Activated naive CD8-positive, alpha-beta T cell treated with anti-CD3 and anti-CD28 coated beads for 36 hours (primary cell): ENCODE measurements at places on chromosomes 16 and 17. TPM values are rescaled to one million over a fixed set of nuclear protein-coding genes. Genes with fewer than 3 reads are reported as not detected.

GRCh38 chr17:77957235-77957856, 1.2 kb upstream of the TNRC6C start:
- H3K27me3 ChIP-seq: peaks cover 6% of the 10 kb centered on the region
- peaks cover 6% of the 10 kb centered on the region for H3K36me3 ChIP-seq
- DNase-seq: no peak
- peak overlapping the region; percentile 85 for H3K27ac ChIP-seq
- H3K4me3 ChIP-seq: peak overlapping the region; percentile 89

DNA sequence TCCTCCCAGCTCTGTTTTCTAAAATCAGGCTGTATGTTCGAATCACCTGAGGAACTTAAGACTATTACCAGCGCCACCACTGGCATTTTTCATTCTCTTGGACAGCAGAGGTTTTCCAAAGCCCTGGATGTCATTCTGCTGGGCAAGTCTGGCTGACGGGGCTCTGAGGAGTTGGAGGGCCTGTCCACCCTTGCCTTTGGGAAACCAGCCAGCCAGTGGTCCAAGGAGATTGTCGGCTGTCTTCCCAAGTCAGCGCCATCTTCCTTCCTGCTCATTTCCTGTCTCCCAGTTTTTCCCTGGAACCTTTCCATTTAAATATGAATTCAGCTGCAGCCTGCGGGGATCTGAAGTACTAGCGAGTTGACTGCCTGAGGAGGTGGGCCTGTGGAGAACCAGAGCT, 258.3 kb downstream of the PRKCA start:
- H3K27ac ChIP-seq: no peak overlapping the region
- peaks cover 21% of the 10 kb centered on the region for H3K36me3 ChIP-seq
- no peaks in the 10 kb centered on the region for H3K27me3 ChIP-seq
- peaks cover 15% of the 10 kb centered on the region for H3K4me1 ChIP-seq
- DNase-seq: no peak

DNA sequence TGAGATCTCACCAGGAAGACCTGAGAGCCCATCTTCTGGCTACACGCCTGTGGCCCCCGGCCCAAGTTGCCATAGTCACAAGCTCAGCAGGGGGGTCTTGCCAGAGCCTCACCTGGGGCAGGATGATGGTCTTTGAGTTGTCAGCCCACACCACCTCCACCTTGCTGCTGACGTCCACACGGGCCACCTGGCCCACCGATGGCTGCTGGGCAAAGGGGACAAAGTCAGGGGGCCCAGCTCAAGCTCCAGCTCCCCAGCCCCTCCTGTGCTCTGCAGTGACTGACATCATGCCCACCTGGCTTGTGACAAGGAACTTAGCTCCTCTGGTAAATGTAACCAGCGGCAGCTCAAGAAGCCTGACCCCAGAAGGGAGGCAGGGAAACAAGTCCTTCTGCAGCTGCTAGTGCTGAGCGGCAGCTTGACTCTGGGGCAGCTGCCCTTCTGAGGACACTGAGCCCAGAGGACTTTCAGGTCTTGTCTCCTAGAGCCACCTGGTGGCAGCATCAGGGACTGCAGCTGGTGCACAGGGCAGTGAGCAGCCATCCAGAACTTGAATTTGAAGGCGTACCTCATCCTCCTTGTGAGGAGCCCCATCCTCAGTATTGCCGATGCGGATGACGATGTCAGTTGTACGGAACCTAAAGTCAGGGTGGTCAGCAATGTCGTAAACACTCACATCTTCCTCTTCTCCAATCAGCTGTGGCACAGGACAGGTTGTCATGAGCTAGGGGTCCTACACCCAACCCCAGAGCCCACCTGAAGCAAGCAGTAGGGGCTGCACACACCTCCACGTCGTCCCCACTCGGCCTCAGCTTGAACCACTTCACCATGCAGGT, 13.5 kb downstream of the SPHK1 start:
- peaks cover 5% of the 10 kb centered on the region for H3K36me3 ChIP-seq
- no peak overlapping the region for H3K4me3 ChIP-seq
- peak; percentile 76 for DNase-seq
- H3K27me3 ChIP-seq: no peaks in the 10 kb centered on the region

DNA sequence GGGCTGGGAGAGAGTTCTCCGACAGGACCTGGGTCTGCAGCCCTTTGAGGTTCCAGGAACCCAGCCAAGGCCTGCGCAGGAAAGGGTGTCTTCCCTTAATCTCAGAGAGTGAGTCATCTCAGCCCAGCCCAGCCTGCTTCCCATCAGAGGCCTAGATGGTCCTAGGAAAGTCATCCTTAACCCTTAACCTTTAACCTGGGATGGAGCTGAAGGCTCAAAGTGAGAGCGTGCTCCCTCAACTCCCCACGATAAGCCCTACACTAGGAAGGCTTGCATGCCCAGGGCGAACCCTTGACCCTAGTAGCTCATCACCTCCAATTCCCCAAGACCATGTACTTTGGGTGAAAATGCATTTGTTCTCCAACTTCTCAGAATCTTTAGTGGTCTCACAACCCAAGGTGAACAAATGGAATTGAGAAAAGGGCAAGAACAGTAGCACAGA, 4.8 kb upstream of the ATXN7L3 start:
- no peak overlapping the region for H3K27ac ChIP-seq
- H3K4me3 ChIP-seq: no peak overlapping the region
- DNase-seq: no peak
- H3K4me1 ChIP-seq: peaks cover 40% of the 10 kb centered on the region

DNA sequence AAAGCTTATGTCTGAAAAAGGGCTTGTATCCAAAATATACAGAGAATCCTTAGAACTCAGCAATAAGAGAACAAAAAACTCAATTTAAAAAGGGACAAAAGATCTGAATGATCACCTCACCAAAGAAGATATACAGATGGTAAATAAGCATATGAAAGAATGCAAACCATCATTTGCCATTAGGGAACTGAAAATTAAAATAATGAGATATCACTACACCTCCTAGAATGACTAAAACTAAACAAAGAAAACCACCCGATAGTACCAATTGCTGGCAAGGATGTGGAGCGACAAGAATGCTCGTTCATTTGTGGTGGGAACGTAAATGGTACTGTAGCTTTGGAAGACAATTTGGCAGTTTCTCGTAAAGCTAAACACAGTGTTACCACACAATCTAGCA, 66.9 kb upstream of the MPHOSPH6 start:
- peaks cover 31% of the 10 kb centered on the region for H3K27me3 ChIP-seq
- no peak for DNase-seq
- no peak overlapping the region for H3K4me3 ChIP-seq
- H3K4me1 ChIP-seq: no peaks in the 10 kb centered on the region
- no peaks in the 10 kb centered on the region for H3K36me3 ChIP-seq

DNA sequence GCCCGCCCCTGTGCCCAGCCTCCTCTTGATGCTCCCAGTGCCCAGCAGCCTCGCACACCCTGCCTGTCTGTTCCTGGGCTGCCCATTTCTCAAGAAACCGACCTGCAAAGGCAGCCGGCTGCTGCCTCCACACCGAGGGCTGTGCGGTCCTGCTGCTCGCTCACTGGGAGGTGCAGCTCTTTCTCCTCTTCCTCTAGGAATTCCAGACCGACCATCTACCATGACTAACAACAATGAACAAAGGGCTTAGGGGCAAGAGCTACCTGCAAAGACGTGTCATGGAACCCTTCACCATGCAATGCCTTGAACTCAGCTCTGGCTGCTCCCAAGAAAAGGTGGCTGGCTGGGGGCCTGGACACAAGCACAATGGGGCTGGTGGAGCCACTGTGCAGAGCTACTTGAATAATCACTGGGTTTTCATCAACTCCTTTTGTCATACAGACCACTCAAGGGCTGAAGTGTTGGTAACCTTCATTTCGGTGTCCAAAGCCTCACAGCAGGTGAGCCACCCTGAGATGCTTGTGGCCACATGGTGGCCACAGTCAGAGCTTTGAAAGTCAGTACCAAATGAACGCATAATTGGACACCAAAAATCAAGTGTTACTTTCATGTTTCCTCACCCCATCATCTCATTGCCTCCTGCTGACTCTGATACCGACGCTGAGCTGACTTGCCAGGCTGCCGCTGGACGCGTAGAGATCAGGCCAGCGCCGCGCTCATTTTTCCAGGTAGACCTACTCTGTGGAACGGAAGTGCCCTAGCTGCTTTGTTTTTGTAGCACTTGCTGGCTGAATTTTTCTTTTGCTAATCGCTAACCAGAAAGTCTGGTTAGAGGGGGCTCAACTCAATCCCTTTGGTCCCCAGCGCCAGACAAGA, 19.8 kb downstream of the CYB561 start:
- H3K27ac ChIP-seq: no peak overlapping the region
- no peak for DNase-seq
- H3K4me1 ChIP-seq: peaks cover 18% of the 10 kb centered on the region

DNA sequence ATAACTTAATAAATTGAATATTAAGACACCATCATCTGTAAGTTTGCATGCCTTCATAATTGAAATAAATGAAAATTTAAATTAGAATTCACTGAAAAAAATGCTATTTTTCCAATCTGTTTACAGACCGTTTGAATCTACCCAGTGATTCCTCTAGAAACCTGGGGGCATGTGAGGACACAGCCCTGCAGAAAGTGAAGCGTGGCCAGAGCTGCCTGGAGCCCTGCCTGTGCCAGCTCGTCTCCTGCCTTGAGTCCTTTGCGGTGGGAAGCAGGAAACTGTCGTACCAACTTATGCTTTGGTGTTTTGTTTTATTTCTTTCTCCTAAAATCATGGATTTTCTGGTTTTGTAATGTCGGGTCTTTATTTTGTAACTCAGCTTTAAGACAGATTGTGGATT, 67.8 kb upstream of the FA2H start:
- H3K4me3 ChIP-seq: no peak overlapping the region
- H3K27me3 ChIP-seq: peaks cover 3% of the 10 kb centered on the region
- H3K36me3 ChIP-seq: no peaks in the 10 kb centered on the region
- no peak overlapping the region for H3K27ac ChIP-seq
- peaks cover 2% of the 10 kb centered on the region for H3K4me1 ChIP-seq
- no peak for DNase-seq

DNA sequence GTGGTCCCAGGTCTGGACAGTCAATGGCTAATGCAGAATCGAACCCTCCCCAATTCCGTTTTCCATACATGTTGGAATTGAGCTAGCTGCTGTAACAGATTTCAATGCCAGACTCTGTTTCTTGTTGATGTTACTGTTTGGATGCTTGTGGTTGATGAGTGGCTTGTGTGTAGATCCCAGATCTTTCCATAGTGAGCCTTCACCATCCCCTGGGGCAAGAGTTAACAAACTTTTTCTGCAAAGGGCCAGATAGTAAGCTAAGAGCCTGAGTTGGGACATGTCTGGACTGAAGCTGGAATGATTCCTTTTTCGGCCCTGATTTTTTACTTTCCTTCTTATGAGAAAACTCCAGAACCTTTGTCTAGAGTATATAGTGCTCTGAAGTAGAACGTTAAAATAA, 296.3 kb downstream of the CPPED1 start:
- H3K4me1 ChIP-seq: no peaks in the 10 kb centered on the region
- H3K36me3 ChIP-seq: no peaks in the 10 kb centered on the region
- H3K4me3 ChIP-seq: no peak overlapping the region
- H3K27me3 ChIP-seq: no peaks in the 10 kb centered on the region
- DNase-seq: no peak

- no peaks in the 10 kb centered on the region for H3K4me1 ChIP-seq
- DNase-seq: no peak
- no peak overlapping the region for H3K27ac ChIP-seq
- H3K27me3 ChIP-seq: no peaks in the 10 kb centered on the region
- H3K4me3 ChIP-seq: no peak overlapping the region
- H3K36me3 ChIP-seq: no peaks in the 10 kb centered on the region
Observed at GRCh38 chr17:33024688-33025486, 33.2 kb downstream of the SPACA3 start.

DNA sequence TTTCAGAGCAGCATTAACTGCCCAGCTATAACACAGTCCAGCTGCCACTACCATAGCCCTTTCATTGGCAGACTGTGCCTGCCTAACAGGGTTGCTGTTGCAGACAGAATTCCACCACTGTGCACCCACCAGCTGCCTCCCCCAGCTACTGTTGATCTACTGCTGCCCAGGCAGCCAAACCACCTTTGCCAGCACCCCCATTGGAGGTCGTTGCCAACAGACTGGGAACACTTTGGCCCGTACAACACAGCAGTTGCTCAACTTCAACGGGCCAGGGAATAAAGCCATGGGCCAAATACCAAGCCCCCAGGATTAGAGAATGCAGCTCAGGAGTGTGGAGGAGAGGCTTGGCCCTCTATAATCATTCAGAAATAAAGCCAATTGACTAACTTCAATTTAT, 473.6 kb downstream of the CDH11 start:
- no peak overlapping the region for H3K27ac ChIP-seq

- peak; percentile 63 for DNase-seq
- peaks cover 46% of the 10 kb centered on the region for H3K27me3 ChIP-seq
- H3K4me3 ChIP-seq: peak overlapping the region; percentile 79
- no peaks in the 10 kb centered on the region for H3K36me3 ChIP-seq
Observed at GRCh38 chr17:38415250-38416194, 12.7 kb upstream of the ARHGAP23 start.

- DNase-seq: no peak
- no peak overlapping the region for H3K4me3 ChIP-seq
- H3K27me3 ChIP-seq: peaks cover 5% of the 10 kb centered on the region
- no peaks in the 10 kb centered on the region for H3K36me3 ChIP-seq
- H3K4me1 ChIP-seq: peaks cover 3% of the 10 kb centered on the region
- no peak overlapping the region for H3K27ac ChIP-seq
Observed at GRCh38 chr16:85246973-85247372, 134.7 kb upstream of the CIBAR2 start.

DNA sequence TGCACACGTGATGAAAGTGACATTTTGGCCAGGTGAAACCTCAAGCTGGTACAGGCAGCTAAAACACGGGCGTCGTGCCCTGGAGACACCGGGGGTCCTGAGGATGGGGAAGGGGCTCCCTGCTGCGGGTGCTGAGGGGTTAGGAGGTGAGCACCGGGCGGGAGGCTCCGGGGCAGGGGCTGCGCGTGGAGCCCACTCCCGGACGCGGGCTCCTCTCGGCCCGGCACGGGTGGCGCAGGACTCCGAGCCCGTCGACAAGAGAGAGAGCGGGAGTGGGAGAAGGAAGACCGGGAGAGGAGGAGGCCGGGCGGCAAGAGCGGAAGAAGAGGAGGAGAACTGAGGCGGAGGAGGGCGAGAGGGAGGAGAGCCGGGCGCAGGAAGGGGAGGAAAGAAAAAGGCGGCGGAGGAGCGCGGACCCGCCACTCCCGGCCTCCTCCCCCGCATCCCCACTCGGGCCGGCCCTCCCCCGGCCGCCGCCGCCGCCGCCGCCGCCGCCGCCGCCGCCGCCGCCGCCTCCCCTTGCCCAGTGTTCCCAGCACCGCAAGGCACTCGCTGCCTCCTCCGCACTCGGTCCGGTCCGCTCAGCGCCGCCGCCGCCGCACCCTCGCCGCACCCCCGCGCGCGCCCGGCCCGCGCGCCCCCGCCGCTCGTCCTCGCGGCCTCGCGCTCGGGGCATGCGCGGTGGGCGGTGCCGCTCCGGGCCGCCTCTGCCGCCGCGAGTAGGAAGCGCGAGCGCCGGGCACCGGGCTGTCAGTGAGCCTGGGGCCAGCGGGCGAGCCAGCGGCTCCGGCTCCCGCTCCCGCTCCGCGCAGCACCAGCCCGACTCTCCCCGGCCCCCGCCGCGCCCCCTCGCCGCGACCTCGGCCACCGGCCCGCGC, at the start of gene PRKCA:
PRKCA (plus strand) TSS at position 750 of the 878 bp plus-strand sequence.
- peak; percentile 85 for DNase-seq
- H3K4me3 ChIP-seq: peak within 1 kb of the TSS; percentile 99
- H3K36me3 ChIP-seq: peaks cover 22% of the 10 kb centered on the region
- peak within 1 kb of the TSS; percentile 92 for H3K27ac ChIP-seq
- H3K27me3 ChIP-seq: no peaks in the 10 kb centered on the region
- H3K4me1 ChIP-seq: peaks cover 52% of the 10 kb centered on the region

The PRSS36 gene
- total RNA-seq: not detected

The RNF157 gene
- total RNA-seq: 34.7 TPM

The TMEM106A gene
- 9.0 TPM for total RNA-seq
